Liver (tissue), 10 donors: ENCODE measurements at places on chromosomes 1 and 21. TPM values are rescaled to one million over a fixed set of nuclear protein-coding genes. Genes with fewer than 3 reads are reported as not detected.

DAB1 gene
- 1.7 TPM for total RNA-seq

TDRD5 gene
- not detected for total RNA-seq

FAM177B gene
- total RNA-seq, result not detected

ECM1 gene
- total RNA-seq, result 5.1 TPM

BATF3 gene
- total RNA-seq, result 1.0 TPM

TMIGD3 gene
- 5.7 TPM for total RNA-seq

TNNT2 gene
- 0.28 TPM for total RNA-seq

SLC6A17 gene
- not detected for total RNA-seq

BRDT gene
- total RNA-seq, result not detected

DNAH14 gene
- 19.8 TPM for total RNA-seq

RPTN gene
- total RNA-seq, result not detected

RERE gene
- total RNA-seq, result 37.1 TPM

TMEM39B gene
- total RNA-seq, result 3.0 TPM

NEXN gene
- total RNA-seq, result 2.3 TPM

OXCT2 gene
- total RNA-seq, result 0.17 TPM

PSEN2 gene
- total RNA-seq, result 6.9 TPM

MEX3A gene
- 1.3 TPM for total RNA-seq

DCST2 gene
- 0.25 TPM for total RNA-seq

HSPB7 gene
- 0.28 TPM for total RNA-seq

SUCO gene
- total RNA-seq, result 38.1 TPM

MARK1 gene
- total RNA-seq, result 0.37 TPM

PDXK gene
- total RNA-seq, result 20.5 TPM

AUNIP gene
- not detected for total RNA-seq
